NCI-H2029 treated with DMSO at 0.1 percent for 48 hours (cell line): ENCODE measurements at places on chromosomes 11 and 22.

DNA sequence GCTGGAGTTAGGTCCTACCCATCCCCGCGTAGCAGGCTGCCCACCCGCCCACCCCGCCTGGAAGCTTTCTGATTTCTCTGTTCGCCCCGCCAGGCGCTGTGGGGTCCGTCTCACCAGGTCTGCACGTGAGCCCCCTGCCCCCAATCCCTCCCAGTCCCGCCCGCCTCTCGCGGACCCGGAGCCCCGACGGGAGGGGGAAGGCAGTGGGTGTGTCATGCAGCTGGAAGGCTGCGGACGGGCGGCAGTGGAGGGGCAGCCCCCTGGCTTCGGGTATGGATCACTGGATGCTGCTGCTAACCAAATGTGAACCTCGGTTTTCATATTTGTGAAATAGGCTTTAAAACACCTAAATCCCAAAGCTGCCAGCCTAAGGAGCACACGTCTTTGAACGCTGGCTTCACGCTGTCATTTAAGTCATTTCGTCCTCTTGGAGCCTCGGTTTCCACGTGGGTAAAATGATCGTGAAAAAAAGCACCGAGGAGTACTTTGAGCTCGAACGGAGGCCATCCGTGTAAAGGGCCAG is 568 bp upstream of the BIK start:
- no peak for DNase-seq

DNA sequence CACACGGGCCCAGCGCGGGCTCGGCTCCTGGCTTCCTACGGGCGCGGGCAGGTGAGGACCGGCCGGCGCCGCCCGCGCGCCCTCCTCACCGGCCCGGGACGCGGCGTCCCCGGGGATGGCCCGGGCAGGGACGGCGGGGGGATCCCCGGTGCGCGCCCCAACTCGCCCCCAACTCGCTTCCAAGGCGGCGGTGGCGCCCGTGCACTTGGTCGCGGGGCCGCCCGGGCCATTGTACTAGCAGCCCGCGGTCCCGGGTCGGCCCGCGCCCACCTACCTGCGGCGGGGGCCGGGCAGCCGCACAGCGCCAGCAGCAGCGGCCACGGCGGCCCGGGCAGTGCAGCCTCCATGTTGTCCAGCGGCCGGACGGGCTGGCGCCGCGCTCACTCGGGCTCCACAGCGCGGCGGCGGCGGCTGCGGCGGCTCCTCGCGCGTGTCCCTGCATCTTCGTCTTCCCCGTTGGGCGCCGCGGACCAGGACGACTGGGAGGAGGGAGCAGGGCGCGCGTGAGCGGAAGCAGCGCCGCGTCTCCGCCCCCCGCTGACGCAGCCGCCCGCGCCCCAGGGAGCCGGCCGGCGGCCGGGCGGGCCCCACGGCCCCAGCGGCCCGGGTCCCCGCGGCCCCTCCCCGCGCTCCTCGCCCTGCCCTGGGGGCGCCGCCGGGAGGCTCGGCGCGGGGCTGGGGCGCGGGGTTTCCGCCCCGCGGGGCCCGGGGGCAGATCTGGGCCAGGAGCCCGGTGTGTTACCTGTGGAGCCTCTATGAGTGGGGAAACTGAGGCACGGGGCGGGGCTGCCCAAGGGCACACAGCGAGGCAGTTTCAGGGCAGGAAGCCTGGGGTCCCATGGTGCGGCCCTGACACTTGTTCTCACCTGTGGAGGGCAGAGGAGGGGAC is 159.3 kb upstream of the GRK3 start:
- DNase-seq = peak; percentile 32

DNA sequence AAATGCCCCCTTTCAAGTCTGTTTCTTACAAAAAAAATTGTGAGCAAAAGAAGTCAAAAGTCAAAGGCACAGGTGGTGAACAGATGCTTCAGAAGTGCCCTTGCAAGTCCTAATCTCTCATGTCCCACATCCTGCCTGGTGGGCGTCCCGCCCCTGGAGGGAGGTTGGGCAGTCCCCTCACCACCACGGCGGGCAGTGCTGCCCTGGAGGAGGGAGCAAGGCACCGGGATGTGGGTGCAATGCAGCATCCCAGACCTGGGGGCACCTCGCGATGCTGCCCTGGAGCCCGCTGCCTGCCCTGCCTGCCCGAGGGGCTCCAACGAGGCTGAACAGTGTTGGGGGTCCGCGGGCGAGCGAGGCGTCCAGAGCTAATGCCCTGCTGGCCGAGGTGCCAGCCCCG is 15.9 kb downstream of the MRGPRG start:
- no peak for DNase-seq

GRCh38 chr11:76087749-76088148 is 118.6 kb downstream of the WNT11 start:
- no peak for DNase-seq

- no peak for DNase-seq
Measured at GRCh38 chr11:16749666-16750065, 11.2 kb downstream of the C11orf58 start.

DNA sequence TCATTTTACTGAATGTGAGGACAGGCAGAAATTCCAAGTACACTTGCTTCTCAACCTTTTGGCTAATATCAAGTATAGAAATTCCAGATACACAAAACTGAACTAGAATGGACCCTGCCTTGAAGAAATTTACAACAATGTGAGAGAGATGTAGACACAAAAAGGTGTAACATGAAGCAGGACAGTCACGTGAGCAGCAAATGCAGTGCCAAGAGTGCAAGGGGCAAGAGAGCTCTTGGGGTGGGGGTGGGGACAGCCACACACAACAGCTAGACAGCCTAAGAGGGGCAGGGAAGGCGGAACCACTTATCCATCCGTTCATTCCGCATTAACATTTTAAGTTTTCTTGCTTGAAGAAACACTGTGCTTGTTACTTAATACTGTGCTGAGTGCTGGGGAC is 28.9 kb downstream of the PLEKHA7 start:
- DNase-seq = no peak

- DNase-seq = no peak
Measured at GRCh38 chr11:63682066-63683021, 1.0 kb downstream of the RTN3 start.

DNA sequence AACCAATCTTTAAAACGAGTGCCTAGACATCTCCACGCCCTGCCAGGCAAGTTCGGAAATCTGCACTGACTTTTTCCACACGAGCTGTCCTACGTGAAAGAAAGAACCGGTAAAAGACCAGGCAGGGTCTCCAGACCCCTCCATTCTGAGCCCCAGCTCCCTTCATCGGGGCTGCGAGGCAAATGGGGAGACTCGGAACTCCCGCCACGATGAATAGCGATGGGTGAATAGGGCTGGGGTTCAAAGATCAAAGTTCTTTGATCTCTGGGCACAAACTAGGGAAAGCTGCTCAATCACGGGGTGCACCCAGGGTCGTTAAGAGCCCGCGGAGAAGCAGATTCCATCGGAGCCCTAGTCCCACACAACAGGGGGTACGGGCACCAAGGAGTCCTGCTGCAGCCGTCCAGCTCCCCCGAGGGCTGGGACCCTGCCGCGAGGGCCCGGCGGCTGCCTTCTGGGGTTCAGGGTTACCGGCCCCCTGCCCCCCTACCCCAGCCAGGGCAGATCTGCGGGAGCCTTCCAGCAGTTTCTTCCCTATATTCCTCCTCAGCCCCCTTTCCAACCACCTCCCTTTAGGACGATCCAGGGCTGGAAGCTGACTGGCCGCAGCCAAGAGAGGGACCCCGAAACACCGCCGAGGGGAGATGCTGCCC is 1.1 kb downstream of the LRP4 start:
- no peak for DNase-seq

DNA sequence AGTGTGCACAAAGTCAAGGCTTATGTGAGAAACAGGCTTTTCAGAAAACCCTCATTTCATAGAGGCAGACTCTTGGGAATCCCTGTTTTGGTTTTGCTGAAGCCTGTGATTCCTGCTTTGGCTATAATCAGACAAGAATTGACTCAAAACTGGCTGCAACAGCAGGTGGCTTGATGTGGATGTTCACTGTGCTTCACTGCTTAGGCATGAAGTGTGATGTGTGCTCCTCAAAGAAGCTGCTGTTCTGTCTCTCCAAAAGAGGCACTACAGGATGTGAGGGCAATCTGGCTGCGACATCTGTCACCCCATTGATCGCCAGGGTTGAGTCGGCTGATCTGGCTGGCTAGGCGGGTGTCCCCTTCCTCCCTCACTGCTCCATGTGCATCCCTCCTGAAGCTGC is 103.5 kb downstream of the C11orf58 start:
- DNase-seq = no peak

DNA sequence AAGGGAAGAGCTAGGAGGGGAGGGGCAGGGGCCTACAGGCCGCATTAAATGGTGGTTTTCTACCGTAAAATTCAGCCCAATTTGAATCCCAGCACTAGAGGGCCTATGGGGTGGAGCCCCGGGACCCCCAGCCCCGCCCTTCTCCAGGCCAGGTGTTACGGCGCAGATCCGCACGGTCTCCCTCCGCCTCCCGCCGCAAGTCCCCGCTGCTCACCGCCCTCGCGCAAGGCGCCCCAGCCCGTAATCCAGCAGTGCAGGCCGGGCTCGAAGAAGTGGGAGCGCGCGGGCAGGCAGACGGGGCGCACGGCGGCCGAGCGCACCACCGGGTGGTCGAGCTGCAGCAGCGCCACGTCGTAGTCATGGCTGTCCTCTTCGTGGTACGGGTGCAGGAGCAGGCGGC is 17.3 kb downstream of the KCTD17 start:
- DNase-seq = no peak

DNA sequence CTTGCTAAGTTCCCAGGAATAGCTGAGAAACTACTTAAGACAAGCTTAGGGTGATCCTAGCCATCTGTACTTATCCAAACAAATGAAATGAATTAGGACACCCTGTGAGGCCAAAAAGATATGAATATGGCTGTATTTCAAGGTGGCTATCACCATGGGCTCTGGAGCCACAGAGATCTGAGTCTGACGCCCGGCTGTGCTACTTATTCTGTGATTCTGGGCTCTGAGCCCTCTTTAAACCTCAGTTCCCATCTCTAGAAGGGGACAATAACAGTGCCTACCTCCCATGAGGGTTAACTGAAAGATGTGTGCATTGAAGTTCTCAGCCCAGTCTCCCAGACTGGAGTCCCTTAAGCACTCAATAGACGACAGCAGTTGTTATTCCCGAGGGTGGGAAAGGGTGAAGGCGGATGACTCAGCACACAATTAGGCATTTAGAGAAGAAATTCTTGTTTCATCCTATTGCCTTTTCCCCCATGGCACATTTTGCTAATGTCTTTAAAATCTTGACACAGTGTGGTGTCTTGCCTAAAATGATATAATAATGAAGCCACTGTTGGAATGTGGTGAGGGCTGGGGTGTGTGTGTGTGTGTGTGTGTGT is 132.5 kb downstream of the ADAMTS15 start:
- DNase-seq = no peak

DNA sequence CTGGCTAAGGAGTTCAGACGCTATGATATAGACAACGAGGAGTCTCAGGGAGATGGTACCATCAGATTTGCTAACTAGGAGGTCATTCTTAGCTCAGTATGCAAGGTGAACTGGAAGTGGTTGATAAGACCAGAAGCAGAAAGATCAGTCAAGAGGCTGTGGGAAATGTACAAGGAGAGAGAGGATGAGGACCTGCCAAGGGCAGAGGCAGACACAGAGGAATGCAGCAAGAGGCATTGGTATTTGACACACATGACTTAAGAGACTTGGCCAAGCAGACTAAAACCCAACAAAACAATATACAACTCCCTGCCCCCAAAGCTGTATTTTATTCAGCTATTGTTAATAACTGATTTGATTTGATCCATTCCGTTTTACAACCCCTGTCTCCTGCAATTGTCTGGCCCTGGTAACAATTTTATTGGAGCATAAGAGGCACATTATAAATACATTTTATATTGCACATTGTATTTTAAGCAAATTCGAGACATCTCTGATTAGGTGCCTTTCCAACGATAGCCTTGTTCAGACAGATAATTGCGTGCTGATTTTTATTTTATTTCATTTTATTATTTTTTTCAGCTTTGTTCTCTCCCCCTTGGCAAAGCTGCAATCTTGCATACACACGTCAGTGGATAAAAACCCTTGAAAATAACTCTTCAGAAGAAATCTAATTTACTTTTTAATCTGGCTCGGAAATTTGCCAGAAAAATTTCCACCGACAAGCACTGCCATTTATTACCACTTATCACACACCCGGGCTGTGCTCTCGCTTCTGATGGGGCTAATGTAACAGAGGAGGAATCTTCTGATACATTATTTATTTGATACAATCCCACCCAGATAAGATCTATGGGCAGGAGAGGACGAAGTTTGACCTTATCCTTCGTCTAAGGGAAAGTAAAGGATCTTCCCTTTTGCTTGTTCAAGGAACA is 237.8 kb downstream of the NXPE2 start:
- no peak for DNase-seq

- DNase-seq = peak; percentile 71
Measured at GRCh38 chr22:29387921-29388758, at the start of gene AP1B1. TSS of gene AP1B1 (minus strand) at chr22:29388570. CDS start at chr22:29367243, 21,327 bp downstream.

DNA sequence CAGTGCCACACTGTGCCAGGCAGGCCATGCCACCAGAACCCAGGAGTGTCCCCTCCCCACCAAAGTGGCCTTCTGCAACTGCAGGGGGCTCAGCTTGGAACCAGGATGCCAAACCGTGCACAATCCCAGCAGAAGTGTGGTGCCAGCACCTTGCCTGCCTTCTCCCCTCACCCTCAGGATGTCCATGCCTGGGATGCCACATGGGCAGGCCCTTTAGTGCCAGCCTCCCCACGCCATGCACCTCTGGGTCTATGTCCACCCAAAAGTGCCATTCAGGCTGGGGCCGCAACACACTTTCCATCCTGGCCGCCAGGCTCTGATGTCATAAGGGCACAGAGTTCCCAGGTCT is 8.7 kb upstream of the TBC1D22A start:
- DNase-seq = no peak

DNA sequence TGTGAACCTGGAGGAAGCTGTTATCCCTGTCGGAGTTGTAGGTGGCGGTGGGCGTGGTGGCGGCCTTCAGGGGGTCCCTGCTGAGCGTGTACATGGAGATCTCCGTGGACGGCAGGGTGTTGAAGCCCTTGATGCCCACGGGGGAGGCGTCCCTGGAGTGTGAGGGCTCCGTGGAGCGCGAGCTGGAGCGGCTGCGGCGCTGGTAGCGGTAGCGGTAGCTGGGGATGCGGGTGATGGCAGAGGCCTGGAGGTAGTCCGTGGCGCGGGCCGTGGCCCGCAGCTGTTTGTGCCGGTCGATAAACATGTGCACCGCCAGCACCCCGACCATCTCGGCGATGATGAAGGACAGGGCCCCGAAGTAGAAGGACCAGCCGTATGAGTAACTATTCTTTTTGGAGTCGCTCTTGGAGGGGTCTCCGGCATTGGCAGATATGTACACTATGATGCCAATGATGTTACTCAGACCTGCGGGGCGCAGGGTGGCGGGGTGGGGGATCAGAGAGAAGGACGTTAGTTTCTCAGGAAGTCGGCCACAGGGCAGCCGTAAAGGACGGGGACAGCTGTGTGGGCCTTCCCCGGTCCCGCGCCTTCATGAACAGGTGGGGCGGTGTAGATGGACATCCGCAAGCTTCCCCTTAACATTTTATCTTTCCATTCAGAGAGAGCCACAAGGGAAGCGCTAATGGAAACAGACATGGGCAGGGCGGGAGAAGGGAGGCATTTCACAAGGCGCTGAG is 35.6 kb upstream of the EIF3D start:
- DNase-seq = no peak

DNA sequence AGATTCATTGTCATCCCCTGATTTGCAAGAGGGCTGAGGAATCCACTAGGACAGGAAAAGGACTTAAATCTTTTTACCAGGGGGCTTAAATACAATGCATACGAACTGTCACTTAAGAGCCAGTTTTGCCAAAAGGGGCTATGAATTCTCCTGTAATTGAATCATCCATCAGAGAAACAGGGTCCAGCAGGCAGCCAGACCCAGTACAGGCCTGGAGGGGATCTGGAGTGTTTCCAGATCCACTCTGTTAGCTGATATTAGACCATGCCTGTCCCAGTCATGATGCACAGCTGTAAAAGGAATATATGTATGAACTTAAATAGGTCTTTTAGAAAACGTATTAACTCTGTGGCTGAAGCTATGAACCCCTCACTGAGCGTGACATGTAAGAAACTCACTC is 53.8 kb upstream of the PRSS23 start:
- DNase-seq = no peak
